ENCODE measurements at places on chromosomes 4 and X.

- no peak for DNase-seq
Measured at GRCh38 chr4:959338-960139, 13.8 kb downstream of the DGKQ start.

- no peak for DNase-seq
Measured at GRCh38 chr4:142091691-142092182, 455.4 kb downstream of the IL15 start.

DNA sequence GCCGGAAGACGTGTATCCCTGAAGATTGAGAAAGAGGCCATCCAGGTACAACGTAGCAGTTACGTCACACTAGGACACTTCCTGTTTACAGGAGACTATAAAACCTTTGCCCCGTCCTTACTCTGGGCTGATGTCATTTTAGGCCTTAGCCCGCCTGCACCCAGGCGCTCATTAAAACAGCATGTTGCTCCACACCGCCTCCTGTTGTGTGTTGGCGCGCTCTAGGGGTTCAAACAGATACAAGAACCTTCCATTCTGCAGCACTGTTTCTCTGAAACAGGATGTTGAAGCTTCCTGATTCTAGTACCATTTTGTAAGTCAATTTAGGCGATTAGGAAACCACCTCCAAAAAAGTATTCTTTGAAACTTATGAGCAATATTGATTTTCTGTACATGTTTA is 722.1 kb downstream of the PCDH7 start:
- no peak for DNase-seq

DNA sequence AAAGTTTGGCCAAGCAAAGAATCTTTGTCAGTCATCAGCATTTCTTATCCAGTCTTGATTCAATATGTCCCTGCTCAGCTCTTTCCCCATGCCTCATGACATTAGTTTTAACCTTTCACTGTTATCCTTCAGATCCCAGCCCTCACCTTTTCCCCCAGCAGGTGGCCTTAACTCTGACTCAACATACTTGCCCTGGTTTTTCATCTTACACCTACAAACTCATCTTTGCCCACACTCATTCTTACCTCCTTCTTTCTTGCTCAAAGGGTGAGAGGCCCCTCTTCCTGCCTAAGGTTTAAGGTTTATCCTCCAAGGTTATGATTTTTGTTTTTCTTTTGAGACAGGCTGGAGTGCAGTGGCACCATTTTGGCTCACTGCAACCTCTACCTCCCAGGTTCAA is 10.6 kb upstream of the ANXA5 start:
- DNase-seq = no peak

DNA sequence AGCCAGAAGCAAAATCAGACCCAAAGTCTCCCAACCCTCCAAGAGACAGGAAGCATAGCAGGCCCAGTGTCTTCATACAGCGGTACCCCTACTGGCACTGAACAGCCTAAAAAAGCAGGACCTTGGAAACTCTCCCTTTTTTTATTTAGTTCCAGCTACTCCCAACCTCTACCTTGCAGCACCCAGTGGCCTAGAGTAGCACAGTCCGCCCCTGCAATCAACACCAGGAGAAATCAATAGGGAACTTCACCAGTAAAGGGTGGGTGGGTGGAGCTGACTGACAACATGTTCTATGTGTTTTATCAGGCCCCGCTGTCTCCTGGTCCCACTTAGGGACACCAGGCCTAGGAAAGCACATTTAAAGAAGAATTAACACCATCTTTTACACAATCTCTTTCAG is 378.5 kb upstream of the CT83 start:
- no peak for DNase-seq

GRCh38 chrX:148722966-148723365 is 222.5 kb downstream of the AFF2 start:
- DNase-seq = no peak

- no peak for DNase-seq
Measured at GRCh38 chr4:18722748-18723191, 701.2 kb upstream of the LCORL start.

DNA sequence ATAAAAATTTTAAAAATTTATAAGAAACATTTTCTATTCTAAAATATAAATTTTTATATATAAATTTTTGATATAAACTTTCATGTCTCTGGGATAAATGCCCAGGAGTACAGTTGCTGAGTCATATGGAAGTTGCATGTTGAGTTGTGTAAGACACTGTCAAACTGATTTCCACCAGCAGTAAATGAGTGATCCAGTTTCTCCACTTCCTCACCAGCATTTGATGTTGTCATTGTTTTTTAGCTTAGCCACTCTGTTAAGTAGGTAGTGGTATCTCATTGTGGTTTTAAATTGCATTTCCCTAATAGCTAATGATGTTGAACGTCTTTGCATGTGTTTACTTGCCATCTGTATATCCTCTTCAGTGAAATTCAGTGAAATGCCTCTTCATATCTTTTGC is 66.5 kb downstream of the MAMLD1 start:
- DNase-seq = no peak

- DNase-seq = no peak
Measured at GRCh38 chr4:74874753-74875367, 58.1 kb upstream of the PARM1 start.

DNA sequence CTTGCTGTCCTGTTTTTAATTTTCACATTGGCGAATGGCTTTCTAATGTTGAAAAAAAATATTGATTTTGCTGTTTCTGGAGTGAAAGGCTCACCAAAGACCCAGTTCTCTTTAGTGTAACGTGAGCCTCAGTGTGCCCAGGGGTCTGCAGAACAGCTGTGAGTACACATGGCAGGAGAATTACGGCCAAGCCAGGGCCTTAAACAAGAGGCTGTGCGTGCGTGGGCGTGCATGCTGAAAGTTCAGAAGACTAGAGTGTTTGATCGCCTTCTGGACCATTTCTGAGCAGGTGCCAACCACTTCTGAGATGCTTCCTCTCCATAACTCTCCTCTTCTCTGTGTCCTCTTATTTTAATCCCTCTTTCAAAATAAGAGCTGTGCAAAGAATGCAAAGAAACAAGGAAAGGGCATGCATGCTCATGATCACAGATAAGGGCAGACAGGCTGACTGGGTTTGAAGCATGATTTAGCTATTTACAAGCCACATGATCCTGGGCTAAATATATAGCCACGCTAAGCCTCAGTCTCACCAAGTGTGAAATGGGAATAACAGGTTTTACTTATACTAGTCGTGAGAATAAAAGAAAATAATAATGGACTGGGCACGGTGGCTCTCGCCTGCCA is 9.9 kb downstream of the PHEX start:
- DNase-seq = no peak

DNA sequence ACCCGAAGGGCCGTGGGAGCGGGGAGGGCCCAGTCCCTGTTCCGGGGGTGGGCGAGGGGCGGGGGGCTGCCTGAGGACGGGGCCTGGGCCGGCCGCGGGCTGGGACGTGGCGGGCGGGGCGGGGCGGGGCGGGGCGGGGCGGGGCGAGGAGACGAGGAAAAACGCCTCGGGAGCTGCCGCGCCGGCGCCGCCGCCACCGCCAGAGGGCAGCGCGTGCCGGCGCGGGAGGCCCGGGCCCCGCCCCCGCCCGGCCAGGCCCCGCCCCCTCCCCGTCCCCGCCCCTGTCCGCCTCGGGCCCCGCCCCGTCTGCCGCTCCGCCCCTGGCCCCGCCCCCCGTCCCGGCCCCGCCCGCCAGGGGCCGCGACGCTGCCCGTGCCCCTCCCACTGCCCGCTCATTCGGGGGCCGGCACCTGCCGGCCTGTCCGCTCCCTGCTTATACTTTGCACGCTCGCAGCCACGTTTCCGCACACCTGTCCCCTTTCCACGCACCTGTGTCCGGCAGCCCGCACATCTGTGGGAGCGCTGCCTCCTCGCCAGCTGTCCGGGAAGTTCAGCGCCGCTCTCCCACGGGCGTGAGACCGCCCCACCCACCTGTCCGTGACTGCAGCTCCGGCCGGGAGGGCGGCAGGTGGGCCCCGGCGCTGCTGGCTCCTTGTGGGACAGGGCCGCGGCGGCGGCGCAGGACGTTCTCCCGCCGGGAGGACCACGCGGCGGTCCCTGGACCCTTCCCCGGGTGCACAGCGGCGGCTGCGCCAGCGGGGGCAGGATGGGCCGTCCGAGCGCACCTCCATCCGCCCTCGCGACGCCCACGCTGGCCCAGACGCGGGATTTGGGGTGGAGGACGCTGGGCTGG is 1.7 kb upstream of the FGFRL1 start:
- DNase-seq = peak; percentile 72

- DNase-seq = no peak
Measured at GRCh38 chr4:127643791-127644190, 11.0 kb downstream of the INTU start.

All from mesothelial cell of epicardium (in vitro differentiated cells).